ENCODE measurements at places on chromosomes 7 and 10.
A peak's percentile ranks its signal among the peaks of the same experiment; 100 is the strongest.

DNA sequence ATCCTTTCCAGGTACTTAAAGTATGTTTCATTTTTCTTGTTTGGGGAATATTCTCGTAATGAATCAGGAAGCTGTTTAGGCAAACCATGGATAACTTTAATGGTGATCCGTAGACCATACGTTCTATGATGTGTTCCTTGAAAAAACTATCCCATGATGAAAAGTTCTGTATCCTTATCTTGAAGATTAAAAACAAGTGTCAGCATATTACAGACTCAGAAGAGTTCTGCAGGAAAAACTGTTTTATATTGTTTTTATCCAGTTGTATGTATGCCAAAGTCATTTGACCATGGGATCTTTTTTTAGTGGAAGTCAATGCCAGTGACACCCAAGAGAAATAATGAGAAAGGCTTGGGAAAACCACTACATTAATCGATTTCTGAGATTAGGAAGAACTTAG, 52.0 kb downstream of the DLD start:
- no peak for DNase-seq

DNA sequence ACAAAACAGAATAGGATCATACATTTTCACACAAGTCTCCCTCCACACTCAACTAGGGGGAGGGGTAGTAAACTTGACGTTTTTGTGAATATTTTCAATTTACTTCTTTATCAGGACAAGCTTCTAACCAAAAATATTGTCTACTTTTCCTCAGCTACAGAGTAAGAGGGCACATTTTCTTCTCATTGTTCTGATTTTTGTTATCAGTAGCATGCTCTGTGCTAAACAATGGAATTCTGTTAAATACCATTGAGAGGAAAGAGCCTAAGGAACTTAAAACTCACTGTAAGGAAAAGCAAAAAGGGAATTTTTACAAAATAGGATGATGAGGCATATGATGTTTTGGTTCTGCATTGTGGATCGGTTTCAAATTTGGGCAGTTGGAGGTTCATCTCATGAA, 41.2 kb downstream of the ANLN start:
- no peak for DNase-seq

GRCh38 chr7:44144426-44144967, 3.4 kb upstream of the MYL7 start:
- DNase-seq: no peak

- peak; percentile 96 for DNase-seq
Measured at GRCh38 chr10:89391907-89392756, at the start of gene IFIT1. IFIT1 (plus strand) TSS chr10:89392623; CDS start chr10:89392713, 90 bp downstream.

DNA sequence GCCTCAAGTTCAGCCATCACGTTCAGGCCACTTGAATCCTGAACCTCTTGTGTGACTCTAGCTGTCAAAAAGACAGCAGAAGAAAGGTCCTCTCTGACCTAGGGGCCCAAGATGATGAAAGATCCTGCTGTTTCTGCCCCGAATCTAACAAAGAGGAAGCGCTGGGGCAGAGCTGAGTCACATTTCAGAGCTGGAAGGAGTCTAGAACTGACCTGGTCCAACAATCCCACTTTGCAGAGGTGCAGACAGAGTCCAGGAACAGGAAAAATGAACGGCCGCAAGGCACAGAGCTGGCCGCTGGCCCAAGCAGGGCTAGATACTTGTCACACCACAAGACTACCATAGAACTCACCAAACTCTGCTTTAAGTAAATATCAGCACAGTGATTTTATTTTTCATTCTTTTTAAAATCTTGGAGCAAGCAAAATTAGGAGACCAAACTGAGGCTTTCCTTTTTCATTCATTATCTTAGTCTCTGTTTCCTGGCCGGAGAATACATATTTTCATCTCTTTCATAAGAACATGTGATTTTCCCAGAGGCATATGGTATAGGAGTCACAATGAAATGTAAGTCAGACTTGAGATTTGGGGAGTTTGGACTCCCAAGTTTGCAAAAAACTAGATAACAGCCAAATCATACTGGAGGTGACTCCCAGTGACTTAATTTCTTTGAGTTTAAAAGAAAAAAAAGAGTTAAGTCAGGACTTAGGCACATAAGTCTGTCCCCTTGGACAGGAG, 52.8 kb downstream of the CHST15 start:
- no peak for DNase-seq

- no peak for DNase-seq
Measured at GRCh38 chr10:21413268-21413667, 112.2 kb downstream of the SKIDA1 start.

GRCh38 chr7:66748791-66749190, 8.3 kb downstream of the RABGEF1 start:
- DNase-seq: peak; percentile 38

- no peak for DNase-seq
Measured at GRCh38 chr7:158458716-158459282, 128.8 kb downstream of the PTPRN2 start.

DNA sequence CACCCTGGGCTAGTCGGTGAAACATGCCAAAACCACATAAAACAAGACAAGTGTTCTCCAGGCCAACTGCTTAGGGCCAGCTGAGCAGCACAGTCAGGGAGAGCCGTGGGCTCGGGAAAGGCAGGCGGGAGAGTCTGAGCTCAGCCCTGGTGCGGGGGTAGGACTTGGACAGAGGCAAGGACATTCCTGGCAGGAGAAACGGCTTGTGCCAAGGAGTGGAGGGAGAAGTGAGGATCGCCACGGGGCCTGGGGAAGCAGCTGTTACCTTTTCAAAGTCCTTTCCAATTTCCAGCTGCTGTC, 4.2 kb downstream of the ELN start:
- peak; percentile 74 for DNase-seq

DNA sequence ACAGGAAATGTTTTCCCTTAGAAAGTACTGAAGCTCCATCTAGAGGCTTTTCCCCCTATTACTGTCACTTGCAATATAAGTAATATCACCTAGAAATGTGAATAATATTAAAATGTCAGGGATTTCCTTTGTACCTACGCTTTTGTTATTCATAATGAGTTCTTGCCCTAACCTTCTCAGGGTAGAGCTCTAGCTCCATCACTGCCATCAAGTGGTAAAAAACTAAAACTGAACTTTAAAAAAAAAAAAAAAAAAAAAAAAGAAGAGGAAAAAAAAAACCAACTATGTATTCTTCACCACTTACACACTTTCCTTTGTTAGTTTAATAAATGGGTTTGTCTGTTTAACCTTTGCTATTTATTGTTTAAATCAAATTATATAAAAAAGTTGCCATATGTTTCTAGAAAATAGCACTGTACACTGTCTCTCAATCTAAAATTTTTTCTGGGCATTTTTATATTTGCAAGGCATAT, 49.9 kb downstream of the DNAJC1 start:
- peak; percentile 65 for DNase-seq

DNA sequence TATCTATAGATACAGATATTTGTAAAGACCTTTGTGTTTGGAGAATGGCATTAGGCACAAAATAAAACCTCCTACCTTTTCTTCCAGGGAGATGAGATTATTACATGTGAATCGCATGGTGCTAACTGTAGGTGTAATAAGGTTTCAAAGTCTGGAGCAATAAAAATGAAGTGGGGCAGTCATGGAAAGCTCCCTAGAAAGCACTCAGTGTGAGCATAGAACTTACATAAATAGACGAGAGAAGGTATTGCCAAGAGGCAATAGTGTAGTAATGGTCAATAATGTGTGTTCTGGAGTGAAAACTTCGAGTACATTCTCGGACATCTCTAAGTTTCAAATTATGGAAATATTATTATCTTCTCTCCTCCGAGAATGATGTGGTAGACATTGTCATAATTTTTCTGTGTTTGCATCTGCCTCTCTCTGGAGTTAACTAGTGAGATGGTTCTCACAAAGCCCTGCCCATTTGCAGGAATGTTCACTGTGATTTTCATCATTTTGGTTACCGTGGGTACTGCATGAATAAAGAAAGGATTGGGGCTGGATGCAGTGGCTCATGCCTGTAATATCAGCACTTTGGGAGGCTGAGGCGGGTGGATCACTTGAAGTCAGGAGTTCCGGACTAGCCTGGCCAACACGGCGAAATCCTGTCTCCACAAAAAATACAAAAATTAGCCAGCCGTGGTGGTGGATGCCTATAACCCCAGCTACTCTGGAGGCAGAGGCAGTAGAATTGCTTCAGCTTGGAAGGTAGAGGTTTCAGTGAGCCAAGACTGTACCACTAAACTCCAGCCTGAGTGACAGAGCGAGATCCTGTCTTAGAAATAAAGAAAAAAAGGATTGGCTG, 10.6 kb downstream of the VIM start:
- DNase-seq: peak; percentile 82

GRCh38 chr10:71927776-71928592, 36.2 kb upstream of the CHST3 start:
- DNase-seq: peak; percentile 56

DNA sequence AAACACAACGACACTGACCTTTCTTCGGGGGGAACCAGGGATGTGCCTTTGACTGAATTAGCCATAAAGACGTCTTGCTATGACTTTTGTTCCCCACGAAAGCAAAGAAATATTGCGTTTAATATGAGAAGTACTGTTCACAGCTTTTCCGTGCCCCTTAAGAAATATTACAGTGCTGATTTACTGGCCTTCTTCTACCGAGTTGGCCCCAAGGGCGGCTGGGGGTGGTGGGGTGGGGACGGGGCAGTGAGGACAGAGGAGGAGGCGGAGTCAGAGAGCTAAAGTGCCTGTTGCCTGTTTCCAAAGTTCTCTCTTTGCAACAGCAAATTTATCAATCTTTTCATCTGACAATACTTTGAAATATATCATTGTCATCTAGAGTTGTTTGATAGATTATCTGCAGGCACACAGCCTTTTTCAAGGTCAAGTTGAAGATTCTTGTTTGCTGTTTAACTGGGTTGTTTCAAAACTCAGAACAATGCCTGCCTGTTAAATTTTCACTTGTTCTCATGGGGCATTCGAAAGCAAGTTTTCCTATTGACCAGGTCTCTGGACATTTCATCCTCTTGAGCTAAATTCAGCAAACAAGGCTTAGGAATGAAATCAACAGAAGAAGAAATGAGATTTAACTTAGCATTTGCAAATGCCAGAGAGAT, 9.0 kb downstream of the PTF1A start:
- no peak for DNase-seq

DNA sequence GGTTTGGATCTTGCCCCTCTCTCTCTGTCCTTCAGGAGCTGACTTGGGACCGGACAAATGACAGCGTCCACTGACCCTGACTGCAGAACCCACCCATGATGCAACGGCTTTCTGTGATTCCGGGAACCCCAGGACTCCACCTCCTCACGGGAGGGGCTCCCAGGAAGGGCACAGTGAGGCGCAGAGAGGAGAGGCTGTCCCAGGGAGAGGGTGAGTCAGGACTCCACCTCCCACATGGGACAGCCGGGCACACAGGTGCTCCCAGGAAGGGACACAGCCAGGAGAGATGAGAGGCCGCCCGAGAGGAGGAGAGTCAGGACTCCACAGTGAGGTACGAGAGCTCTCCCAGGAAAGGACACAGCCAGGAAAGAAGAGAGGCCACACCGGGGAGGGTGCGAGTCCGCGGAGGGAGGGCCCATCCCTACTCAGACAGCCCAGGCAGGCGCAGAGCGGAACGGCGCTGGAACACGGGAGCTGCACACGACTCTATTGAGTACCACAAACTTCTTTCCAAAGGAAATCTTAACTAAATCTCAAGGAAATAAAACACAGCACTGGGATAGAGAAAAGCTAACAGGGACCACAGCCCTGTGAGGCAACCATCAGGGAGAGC, 162.5 kb downstream of the MAD1L1 start:
- no peak for DNase-seq

DNA sequence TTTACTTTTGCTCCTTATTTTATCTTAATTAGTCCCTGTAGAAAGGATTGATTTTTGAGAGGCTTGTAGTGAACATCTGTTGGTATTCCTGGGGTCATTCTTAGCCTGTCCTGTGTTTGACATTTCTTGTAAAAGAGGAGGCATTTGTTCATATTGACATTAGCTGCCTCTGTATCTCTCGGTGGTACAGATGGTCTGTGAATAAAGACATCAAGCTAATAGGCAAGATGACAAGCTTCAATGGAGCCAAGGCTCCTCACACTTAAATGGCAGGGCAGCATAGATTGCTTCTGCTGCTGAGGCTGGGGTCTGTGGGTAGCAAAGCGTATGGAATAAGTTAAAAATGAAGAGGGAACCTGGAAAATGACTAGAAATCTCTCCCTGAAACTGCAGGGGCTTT, 687.6 kb downstream of the LRMDA start:
- no peak for DNase-seq

DNA sequence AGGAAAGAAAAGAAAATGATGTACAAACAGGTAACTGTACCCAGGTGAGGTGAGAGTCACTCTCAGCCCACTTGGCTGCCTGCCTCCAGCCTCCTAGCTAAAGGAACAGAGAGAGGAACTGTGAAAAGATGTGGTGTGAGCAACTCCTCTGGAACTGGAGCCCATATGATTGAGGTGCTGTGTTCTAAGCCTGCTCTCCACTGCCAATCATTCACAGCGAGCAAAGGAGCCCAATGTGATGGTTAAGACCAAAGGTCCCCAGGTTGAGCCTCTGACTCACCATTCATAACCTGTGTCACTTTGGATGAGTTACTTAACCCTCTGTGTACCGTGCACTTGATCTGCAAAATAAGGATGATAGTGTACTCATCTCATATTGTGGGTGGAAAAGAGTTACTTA, 868.1 kb upstream of the AUTS2 start:
- no peak for DNase-seq

DNA sequence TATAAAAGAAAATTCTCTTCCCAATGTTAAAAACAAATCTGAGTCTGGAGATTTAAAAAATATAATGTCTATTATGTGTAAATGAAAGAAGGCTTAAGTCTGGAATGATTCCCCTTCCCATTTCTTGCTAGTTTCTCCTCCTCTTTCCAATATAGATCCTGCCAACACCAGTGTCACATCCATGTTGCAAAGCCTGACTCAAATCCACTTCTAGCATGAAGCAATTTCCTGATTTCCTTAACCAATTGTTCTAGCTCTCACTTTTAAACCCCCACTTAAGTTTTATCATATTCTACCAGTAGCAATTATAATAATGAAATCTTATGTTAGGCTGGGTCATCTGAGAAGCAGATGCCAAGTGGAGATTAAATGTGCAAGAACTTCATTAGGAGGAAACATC, 100.1 kb upstream of the SEC61G start:
- no peak for DNase-seq

GRCh38 chr10:92544296-92544695, 29.6 kb downstream of the IDE start:
- peak; percentile 22 for DNase-seq

DNA sequence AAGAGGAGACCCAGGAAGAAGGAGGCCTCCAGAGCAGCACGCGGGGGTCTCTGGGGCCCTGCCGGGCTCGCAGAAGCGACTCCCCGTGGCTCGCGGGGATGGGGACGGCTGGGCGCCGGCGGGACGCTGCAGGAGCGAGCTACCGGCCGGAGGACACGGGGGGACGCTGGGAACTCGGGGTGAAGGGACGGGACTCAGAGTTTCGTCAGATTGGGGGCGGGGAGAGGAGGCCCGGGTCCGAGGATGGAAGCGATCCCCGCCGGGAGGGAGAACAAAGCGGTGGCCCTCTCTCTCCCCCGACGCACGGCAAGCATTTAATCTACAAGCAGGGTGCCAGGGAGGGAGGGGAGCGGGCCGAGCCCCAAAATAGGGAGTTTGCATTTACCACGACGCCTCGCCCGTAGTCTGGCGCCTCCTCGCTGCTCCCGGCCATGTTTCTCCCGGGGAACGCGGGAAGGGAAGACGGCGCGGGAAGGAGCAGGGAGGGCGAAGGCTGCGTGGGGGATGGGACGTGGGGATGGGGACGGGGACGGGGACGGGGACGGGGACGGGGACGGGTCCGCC, at the start of gene PRTFDC1:
Gene PRTFDC1 (minus strand): TSS at position 464 of the 564 bp plus-strand sequence. CDS start 31 bp downstream, at position 433.
- peak; percentile 61 for DNase-seq

GRCh38 chr10:132551808-132552130, 14.2 kb downstream of the INPP5A start:
- DNase-seq: no peak

- DNase-seq: no peak
Measured at GRCh38 chr7:94338921-94339371, 55.7 kb upstream of the COL1A2 start.
